ENCODE measurements at places on chromosomes 4 and X.

GRCh38 chr4:7812231-7812857 is 127.3 kb downstream of the AFAP1 start:
- no peak for DNase-seq

GRCh38 chr4:130395871-130396270 is 1299.9 kb downstream of the C4orf33 start:
- DNase-seq: no peak

DNA sequence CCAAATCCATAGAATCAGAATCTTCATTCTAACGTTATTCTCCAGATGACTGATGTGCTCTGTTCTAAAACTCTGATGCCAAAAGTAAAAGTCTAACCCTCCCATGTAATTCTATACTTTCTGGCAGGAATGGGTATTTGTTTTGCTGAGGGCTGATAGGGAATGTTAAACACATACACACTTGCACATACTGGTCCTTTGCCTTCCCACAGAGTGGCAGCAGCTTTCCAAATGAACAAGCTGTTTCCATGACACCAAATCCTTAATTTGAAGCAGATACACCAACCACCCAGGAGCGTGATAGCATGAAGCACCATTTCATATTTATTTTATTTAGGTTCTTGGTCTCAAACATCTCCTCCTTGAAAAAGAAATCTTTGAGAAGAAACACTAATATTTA is 155.5 kb upstream of the PRDX4 start:
- DNase-seq: no peak

DNA sequence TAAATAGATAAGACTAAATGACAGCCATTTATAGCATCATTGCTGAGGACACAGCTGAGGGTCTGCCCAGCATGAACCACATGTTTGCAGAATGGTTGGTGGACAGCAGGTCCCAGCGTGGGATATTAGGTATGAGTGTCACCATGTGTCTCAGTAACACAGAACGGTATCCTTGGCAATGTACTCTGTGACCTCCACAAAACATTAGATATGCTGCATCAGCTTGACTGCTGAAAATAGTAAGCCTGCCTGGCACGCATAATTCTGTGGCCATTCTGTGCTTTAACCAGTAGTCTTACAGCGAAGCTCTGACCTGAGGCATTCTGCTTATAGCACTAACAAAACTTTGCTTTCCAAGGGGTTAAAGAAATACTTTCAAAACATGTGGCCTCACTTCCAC is 32.0 kb downstream of the LIMCH1 start:
- DNase-seq: no peak

DNA sequence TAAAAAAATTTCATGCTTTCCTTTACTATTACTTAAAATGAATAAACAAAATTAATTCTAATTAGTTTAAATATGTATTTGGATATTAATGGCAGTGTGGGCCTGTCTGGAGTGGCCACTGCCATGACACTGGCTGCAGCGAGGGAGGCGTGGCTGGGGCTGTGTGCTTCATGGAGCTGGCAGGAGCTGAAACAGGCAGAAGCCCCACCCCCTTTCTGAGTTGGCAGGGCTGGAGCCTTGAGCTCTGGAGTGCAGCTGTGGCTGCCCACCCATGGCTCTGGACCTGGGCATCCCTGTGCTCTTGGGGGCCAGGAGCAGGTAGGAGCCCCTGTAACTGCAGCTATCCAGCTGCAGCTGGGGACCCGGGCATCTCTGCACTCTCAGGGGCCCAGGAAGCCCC is 8.2 kb upstream of the HSD17B11 start:
- no peak for DNase-seq

- DNase-seq: no peak
Measured at GRCh38 chrX:40987413-40987812, 97.8 kb upstream of the USP9X start.

GRCh38 chrX:67585401-67585800 is 41.6 kb downstream of the AR start:
- DNase-seq: no peak

DNA sequence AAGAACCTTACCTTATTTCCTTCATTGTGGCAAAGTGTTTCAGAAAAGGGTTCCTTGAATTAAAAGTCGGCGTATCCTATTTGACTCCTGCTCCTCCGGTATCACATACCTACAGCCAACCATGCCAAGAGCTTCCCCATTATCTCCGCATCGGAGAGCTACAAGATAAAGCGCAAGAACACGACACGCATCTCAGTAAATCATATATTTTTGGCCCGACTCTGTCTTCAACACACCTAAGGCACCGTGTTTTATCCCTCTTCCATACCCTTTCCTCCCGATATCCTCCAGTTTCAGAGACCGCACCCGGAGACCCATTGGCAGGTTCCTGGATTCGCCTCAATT is 497 bp upstream of the THAP9 start:
- DNase-seq: no peak

GRCh38 chrX:152154050-152154449 is 15.7 kb upstream of the MAGEA10 start:
- no peak for DNase-seq

DNA sequence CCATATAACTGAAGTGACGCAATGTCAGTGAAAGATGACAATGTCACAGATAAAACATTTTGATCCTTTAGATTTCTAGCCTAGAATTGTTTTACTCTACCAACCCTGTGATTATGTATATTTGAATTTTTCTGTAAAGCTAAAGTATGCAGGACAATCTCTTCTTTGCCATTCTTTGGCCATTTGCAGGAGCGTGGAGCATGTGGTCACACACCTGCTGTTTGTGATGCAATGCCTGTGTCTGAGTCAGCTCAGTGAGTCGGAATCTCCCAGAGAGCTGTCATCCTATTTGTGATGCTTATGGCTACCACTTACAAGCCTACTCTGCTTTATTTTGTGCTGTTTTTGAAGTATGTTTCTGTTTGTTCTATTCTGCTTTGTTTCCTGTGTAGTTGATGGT is 214.5 kb downstream of the NAF1 start:
- no peak for DNase-seq

Measured in NCI-H2081 treated with DMSO at 0.1 percent for 48 hours (cell line).